SJSA1 (cell line): ENCODE measurements at places on chromosomes 4 and X. TPM values are rescaled to one million over a fixed set of nuclear protein-coding genes. Genes with fewer than 3 reads are reported as not detected.

Gene ARSD
- 7.7 and 14.7 TPM in 2 replicates for total RNA-seq

Gene ANK2
- total RNA-seq, result 3.4 and 5.4 TPM in 2 replicates

DNA sequence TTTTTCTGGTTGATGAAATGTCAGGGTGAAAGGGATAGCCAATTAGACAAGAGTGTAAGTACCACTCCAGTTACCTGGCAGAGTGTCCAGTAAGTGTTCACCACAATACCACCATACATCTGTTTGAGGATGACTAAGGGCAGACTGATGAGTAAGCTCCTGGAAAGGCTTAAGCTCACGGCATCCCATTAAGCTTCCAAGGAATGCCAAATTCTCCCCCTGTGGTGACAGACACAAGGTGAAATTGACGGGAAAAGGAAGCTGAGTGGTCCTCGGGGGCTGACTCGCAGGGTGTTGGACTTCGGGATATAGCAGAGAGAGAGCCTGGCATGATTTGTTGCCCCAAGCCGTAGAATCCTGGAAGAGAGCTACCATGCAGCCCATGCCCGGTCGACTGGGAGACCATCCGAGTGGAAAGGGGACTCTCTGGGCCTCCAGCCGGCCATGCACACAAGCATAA, 7.6 kb upstream of the BST1 start:
- DNase-seq, result peak; percentile 54

DNA sequence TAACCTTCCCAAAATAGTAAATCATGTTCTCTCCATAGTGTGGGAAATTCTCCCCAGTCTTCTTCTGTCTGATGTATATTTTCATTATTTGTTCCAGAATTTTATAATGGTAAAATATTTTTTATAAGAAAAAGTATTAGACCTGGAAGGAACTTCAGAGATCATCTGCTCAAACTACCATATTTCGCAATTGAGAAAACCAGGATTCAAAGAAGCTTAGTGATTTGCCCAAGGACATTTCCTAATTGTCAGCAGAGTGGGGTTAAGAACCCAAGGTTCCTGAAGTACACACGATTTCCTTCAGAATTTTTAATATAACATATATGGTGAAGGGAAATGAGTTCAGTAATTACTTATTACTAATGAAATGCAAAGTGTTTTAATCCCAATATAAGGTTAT, 24.1 kb downstream of the OCIAD1 start:
- DNase-seq, result no peak

DNA sequence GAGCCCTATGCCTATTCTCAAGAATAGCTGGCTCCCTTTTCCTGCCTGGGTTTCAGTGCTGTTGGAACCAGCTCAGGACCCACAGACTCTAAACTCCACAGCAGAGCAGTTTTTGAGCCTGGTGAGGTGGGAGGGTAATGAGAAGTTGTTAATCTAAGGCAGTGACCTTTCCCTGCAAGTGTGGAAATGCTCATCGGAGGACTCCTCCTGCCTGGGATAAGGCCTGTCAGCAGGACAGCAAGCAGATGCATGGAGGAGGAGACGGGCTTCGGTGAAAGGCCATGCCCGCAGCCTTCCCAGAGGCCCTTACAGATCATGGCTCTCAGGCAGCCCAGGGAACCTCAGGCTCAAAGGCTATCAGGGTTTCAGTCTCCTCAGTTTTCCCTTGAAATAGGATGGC, 70.0 kb upstream of the SHISA3 start:
- no peak for DNase-seq
